ENCODE measurements at places on chromosomes 11 and 22. TPM values are rescaled to one million over a fixed set of nuclear protein-coding genes. Genes with fewer than 3 reads are reported as not detected.
A peak's percentile ranks its signal among the peaks of the same experiment; 100 is the strongest.

LRRC74B gene
- not detected for total RNA-seq

DNA sequence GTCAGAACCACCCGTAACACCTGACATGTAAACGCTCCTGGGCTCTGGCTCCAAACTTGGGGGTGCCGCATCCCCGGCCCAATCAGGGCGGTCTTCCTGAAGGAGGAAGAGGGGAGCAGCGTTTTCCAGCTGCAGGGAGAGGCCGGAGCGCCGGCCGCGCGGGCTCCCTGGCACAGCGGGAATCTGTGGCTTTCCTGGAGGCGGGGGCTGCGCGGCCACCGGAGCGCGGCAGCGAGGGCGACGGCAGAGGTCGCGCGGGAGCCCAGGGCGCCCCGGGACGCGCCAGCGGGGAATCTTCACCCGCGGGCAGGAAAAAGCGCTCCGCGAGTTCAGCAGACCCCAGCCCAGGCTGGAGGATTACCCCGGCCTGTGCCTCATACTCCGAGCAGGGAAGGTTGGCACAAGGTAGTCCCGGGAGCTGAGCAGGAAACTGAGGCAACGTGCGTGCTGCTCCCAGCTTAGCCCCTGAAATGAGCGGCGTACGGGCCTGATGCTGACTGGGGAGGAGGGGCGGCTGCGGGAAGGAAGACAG is 600 bp upstream of the ESAM start:
- DNase-seq: no peak
- no peak overlapping the region for H3K27ac ChIP-seq
- H3K4me1 ChIP-seq: peaks cover 4% of the 10 kb centered on the region
- peaks cover 7% of the 10 kb centered on the region for H3K27me3 ChIP-seq

DNA sequence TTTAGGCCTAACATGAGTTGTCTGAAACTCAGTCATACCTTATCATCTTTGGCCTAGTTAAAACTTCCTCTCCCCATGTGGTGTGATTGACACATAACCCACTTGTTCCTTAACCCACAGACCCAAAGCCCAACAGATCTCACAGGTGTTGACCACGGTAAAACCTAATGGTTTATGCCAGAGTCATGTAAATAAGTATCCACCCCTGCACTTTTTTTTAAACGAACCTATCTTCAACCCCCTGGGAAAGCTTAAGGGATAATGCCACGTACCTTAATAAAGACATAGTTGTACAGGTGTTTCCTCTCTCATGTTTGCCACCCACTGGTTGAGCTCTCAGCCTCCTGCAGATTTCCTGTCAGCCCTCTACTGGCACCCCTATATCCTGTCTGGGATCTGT is 709.3 kb upstream of the CCDC179 start:
- no peaks in the 10 kb centered on the region for H3K4me1 ChIP-seq
- no peak overlapping the region for H3K4me3 ChIP-seq
- no peak for DNase-seq
- H3K27me3 ChIP-seq: no peaks in the 10 kb centered on the region
- H3K27ac ChIP-seq: no peak overlapping the region

DNA sequence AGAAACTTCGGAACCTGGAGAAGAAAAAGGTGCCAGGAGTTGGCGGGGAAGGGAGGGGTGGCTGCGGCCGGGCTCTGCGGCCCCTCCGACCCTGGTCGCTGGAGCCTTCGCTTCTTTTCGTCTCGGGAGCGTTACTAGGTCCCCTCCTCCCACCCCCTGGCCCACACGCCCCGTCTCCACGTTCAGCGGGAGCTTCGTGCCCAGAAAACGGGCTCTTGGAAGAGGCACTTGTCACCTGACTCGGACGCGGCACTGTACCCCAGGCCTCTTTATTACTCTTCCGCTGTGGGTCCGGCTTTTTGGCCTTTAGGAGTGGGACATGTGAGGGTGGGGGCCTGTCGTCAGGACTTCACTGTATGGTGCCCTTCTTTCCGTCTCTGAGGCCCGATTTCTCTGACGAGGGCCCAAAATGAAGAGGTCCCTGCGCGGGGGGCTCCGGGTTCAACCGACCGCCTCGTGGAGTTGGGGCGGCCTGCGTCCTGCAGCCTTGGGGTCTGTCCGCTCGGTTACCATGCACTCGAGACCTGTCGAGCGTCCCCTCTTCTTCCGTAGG is 1.2 kb downstream of the CAPRIN1 start:
- peak; percentile 23 for DNase-seq
- H3K4me3 ChIP-seq: peak overlapping the region; percentile 97
- peak overlapping the region; percentile 86 for H3K27ac ChIP-seq
- H3K4me1 ChIP-seq: peaks cover 5% of the 10 kb centered on the region
- H3K36me3 ChIP-seq: no peaks in the 10 kb centered on the region

DNA sequence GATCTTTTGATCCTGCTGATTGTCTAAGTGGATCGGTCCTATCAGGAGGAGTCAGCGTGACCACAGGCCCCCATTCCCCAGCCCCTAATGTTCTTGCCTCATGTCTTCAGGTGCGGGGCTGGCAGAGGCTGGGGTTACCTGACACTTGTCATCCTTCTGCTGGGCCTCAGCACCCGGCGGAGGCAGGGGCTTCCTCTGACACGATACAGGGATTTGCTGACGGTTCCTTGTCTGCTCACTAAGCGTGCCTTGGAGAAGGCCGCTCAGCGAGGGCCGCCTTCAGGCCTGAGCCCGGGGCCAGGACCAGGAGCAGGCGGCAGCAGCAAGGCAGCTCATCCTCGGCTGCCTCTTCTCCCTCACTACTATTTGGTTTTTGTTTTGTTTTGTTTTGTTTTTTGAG is 45.7 kb upstream of the KCNQ1OT1 start:
- H3K27ac ChIP-seq: no peak overlapping the region
- H3K4me3 ChIP-seq: no peak overlapping the region
- no peaks in the 10 kb centered on the region for H3K27me3 ChIP-seq
- no peak for DNase-seq
- H3K36me3 ChIP-seq: no peaks in the 10 kb centered on the region
- peaks cover 17% of the 10 kb centered on the region for H3K4me1 ChIP-seq
